Thyroid gland (tissue), 4 donors: ENCODE measurements at places on chromosomes 3 and 15.

DNA sequence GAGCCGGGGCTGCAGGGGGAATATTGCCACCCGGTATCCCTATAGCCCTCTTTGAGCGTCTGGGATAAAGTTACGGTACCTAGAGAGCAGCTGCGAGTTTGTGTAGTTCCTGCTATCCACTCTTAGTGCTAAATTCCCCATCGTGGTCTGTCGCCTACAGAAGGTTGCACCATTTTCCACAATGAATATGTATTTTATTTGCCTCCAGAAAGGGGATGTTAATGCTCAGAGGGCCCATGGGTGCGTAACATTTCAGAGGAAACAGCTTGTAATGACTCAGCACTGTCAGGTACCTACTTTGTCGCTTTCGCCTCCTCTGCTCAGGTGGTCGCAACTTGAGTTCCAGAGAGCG lies 1.1 kb downstream of the SLCO3A1 start:
- DNase-seq, result no peak

DNA sequence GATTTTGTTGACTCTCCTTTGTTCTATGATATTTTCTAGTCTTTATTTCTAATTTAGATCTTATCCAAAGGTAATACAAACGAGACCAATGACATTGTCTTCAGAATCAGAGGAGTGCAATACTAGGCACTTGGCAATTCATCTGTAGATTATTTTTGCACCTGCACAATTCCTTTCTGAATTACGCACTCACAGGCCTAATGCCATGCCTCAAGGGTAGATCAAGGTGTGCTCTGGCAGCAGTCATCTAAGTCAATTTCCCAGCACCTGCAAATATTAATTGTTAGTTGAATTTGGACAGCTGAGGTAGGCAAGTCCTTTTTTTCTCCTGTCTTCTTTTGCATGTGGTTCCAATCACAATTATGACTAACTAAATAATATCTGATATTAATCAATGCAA lies 653.2 kb downstream of the ROBO2 start:
- no peak for DNase-seq

- DNase-seq, result no peak
These were observed 83.2 kb downstream of the NFKBIZ start for GRCh38 chr3:101932326-101933068.

DNA sequence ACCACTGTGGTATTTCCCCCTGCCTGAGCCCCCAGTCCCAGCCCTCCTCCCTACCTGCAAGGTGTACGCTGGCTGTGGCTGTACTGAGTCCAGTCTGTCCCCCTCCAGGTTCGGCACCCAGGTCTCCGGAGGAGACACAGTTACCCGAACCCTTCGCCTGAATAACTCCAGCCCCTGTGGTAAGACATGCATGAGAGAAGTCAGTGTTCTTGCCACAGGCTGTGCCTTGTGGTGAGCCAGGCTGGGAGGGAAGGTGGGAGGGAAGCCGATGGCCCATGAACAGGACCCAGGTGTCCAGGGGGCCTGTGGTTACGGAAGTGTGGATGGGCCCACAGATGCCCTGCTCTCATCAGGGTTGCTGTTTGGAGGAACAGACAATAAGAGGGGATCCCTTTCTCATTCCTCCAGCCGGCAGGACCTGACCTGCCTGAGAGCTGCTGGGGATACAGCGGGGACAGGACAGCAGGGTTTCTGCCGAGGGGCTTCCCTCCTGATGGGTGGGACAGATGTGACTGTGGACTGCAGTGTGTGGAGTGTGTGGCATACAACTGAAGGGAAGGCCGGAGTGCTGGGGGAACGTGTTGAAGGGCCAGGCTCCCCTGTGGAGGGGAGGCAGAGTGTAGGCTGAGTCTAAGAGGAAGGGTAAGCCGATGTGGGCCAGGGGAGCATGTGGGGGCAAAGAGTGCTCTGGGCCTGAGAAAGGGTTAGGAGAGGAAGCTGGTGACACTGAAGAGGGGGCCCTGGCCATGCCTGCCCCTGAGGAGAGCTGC lies 21.9 kb downstream of the ACAA1 start:
- no peak for DNase-seq

DNA sequence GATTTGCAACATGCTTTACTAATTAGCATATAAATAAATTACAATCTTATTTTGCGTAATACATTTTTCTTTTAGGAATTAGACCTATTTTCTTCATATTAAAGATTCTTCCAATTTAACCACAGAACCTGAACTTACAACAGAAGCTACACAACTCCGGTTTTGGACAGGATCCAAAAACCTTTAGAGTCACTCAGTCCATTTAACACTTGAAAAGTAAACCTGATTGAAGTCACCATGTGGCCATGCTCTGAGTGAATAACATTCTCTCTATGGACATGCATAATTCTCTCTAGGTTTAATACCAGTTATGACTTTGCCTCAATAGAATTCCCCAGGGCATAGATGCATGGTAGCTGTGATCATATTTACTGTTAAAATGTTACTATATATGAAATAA lies 751.0 kb downstream of the VGLL3 start:
- DNase-seq, result no peak

DNA sequence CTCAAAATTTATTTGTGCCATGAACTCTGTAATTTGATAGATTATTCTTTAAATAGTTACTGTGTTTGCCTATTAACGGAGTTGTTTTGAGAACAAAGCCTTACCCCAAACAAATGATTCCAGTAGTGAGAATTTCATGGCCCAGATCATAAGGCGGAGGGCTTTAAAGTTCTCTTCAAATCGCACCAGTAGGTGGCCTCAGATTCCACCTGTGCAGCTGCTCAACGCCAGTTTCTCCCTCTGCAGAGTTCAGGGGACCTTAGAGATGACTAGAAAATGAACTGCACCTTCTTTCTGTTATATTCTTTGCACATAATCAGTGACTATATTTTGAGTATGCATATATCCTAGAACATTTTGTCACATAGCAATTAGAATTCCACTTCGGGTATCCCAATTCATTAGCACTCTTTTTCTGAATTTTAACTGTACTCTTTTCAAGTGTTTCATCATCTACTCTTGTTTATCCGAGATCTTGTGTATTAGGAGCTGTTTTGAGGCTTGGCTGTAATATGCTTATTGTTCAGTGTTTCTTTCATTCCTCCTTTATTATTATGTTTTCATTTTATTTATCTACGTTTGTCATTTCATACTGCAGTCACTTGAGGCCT lies 232.6 kb upstream of the CHRM5 start:
- peak; percentile 41 for DNase-seq

GRCh38 chr15:52326756-52327155 lies 31.2 kb upstream of the MYO5C start:
- no peak for DNase-seq

DNA sequence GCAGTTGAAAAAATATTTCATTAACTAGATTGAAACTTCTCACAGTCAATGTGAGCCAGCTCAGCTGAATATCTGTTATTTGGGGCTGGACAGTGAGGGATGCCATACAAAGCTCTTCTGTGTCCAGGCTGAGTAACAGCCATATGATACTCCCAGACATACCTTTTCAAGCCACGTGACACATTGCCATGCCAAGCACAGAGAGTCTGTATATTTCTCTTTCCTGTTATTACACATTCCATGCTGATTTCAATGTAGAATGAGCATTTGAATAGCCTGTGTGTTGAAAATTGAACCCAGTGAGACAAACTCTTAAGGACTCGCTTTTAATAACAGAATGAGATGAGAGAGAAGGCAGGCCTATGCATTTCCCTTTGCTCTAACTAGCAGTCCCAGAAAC lies 334.7 kb upstream of the RASGRP1 start:
- DNase-seq, result no peak

DNA sequence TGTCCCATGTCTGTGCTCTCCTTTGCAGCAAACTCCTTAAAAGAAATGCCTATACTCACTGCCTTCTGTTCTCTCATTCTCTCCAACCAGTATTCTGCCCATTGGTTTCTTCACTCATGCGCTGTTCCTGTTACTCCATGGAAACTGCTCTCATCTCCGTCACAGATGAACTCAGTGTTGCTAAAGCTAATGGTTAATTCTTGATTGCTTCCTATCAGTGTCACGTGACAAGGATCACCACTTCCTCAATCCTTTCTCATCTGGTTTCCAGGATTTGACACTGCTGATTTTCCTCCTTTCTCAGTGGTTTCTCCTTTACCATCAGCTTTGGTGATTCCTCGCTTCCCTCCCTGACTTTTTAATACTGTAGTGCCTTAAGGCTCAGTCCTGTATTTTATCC lies 2.6 kb downstream of the DPH3 start:
- no peak for DNase-seq

- no peak for DNase-seq
These were observed 602.2 kb upstream of the ALCAM start for GRCh38 chr3:104764496-104764895.

DNA sequence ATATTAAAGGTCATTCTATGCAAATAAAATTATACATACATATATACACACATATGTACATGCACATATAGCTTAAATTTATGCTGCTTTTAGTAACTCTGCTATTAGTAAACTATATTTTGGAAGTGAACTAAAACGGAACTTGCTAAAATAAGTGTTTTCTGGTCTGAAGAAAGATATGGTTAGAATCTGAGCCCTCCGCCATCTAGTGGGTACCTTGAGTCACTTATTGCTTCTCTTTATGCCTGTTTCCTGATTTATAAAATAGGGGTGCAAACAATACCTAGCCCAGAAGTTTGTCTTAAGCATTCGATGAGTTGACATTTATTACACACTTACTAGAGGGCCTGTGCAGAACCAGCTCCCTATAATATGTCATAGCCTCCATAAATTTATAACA lies 255.7 kb downstream of the CNTN6 start:
- no peak for DNase-seq

DNA sequence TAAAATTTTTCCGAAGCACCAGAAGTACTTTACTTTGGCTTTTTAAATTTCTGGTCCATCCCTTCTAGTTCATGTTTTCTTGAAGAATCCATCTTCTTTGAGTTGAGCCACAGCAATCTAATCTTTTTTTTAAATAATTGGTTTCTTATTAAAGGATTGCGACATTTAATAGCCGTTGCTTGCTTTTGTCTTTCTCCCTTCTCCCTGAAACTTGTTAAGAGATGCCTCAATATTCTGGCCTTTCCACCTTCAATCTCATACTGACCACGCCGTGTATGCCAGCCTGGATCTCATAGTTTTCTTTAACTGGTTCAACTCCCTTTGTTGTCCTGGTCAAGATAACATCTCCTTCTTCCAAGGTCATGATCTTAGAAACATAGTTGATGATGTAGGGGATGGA lies 18.4 kb upstream of the RPLP1 start:
- no peak for DNase-seq

DNA sequence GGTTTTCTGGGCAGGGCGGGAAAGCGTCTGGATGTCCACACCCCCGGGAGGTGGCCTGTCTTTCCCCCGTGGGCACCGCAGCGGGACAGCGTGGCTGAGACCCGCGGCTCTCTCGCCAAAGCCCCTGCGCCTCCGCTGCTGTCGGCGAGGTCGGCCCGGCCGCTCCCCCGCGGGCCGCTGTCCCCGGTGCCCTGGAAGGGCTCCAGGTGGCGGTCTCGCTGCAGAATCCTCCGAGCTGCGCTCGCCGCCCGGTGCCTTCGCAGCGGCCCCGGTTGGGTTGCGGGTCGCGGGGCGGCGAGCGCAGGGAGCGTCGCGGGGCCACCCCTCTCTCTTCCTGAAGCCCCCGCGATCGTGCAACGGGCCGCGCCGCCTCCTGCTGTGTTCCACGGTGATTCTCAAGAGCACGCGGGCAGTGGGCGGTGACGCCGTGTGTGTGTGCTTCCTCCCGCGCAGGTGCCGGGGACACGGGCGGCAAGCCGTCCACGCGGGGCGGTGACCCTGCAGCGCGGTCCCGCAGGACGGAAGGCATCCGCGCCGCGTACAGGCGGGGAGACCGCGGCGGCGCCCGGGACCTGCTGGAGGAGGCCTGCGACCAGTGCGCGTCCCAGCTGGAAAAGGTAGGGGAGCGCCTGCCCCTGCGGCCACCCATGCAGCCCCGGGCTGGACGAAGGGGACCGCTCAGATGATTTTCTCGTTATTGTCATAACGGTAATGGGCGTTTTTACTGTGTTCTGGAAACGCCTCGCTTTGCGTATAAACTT lies 54.4 kb downstream of the LRRK1 start:
- DNase-seq, result peak; percentile 42

DNA sequence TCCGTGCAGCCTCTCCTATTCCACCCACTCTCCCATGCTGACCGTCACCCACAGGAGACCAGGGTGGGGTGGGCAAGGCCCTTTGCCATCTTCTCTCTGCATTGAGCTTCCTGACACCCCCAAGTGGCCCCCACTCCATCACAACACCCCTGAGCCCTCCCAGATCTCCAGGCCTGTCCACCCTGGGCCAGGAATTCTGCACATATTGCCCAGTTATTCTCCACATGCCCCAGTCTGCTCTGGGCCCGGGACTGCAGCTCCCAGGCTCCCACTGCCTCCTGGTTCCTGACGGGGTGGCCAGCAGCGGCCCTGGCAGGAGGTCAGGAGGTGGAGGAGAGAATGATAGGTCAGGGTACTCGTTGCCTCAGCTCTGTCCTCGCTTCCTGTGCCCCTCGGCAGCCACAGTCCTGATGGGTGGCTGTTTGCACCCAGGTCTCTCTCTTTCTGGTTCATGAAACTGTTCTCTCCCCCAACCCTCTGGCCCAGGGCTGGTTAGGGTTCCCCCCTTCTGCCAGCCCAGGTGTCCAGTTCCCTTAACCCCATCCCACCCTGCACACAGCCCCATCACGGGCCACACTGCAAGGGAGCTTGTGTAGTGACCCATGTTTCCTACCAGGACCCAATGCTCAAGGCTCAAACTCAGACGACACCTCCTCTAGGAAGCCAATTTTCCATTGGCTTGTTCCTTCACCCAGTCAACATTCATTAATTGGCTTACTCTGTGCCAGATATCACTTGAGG lies 47.3 kb downstream of the IQSEC1 start:
- DNase-seq, result no peak

- DNase-seq, result no peak
These were observed 53.4 kb downstream of the LDHAL6B start for GRCh38 chr15:59260090-59260489.

GRCh38 chr15:55606214-55606613 lies 18.1 kb upstream of the PYGO1 start:
- no peak for DNase-seq

DNA sequence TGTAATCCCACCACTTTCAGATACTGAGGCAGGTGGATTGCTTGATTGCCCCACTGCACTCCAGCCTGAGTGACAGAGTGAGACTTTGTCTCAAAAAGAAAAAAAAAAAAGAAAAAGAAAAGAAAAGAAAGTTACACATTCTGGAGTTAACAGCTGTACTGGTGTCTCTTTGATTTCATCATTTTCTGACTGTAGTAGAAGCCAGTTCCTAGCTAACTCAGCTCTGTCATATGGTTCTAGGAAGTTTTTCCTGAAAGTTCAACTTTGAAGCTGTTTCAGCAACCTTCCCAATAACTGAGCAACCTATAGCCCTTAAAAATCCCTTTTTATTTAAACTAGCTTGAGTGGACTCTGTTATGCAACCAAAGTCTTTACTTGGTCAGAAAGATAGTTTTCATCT lies 104.6 kb upstream of the STRIT1 start:
- no peak for DNase-seq
